ENCODE measurements at places on chromosomes 7 and 10.

DNA sequence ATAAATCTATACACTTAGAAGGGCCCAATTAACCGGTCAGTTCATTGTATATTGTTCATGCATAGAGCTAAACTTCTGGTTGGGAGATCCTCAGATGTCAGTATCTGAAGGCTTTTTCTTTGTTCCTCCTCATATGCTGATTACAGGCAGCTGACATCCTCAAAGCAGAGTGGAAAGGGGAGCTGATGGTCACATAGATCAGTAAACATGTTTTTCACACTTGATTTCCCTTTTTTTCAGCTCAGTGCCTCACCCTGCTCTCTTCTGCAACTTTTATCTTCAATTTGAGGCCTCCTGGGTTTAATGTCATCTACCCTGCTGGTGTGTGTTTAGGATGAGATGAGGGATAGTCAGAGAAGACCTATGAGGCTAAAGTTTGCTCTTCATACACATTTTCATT lies 297.9 kb upstream of the FZD1 start:
- DNase-seq: no peak

DNA sequence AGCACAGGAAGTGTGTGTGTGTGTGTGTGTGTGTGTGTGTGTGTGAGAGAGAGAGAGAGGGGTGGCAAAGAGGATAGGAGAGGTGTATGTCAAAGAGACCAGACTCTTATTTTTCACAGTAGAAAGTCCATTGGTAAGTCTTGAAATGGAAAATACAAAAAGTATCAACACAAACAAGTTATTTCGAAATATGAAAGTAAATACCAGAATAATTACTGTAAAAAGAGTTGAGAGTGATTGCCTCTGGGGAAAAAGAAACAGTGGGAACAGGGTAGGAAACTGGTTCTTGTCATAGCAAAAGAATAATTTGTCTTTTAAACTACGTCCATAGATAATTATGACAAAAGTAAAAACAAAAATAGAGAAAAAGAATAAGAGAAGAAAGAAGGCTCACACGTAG lies 29.0 kb upstream of the EIF5AL1 start:
- no peak for DNase-seq

GRCh38 chr10:11317936-11318670 lies 293.3 kb downstream of the USP6NL start:
- no peak for DNase-seq

GRCh38 chr7:55206235-55207029 lies 158.7 kb upstream of the LANCL2 start:
- no peak for DNase-seq

DNA sequence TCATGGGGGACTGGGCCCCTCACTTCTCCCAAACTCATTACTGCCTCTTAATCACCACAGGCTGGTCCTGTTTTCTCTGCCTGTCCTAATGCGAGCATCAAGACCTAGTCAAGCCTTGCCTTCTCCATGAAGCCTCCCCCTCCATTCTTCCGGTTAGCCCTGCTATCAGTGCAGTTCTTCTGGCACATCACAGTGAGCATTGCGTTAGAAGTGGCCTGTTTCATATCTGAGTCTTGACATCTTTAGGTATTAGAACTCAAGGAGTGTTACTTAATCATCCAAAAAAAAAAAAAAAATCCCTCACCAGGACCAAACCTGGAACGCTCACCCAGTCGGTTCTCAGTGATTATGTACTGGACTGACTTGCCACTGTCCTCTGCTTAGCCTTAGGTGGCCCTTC lies 17.4 kb downstream of the SNX10 start:
- no peak for DNase-seq

GRCh38 chr7:94970085-94970576 lies 62.7 kb downstream of the PPP1R9A start:
- DNase-seq: no peak

GRCh38 chr7:41059796-41060195 lies 643.1 kb downstream of the INHBA start:
- no peak for DNase-seq

DNA sequence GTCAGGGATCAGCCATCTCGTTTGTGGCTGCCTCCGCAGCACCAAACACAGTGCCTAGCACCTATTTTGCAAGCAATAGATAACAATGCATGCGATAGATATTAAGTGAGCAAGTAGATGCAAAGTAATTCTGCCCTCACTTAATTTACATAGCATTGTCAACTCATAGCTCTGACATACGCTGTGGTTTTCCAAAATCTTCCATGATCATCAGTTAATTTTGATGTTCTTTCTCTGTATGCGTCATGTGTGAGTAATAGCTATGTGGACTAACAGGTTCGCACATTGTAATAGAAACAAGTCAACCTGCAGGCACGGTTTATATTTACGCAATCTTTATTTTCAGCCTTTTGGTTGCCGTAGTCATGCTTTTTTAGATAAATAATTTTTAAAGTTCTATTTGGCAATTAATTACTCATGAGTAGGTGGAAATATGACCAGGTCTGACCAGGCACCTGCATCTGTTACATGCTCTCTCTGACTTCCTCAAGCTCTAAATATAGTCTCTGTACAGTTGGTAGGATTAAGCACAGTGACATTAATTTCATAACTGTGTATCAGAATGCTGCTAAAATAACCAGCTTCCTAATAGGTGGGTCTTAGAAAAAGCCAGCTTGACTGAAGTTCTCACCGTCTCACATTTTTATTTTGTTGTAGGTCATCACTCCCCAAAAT lies 13.3 kb downstream of the MAP3K8 start:
- DNase-seq: no peak

- no peak for DNase-seq
Observed at GRCh38 chr7:69429911-69430383, 168.3 kb upstream of the AUTS2 start.

GRCh38 chr7:158676171-158676840 lies 28.3 kb downstream of the NCAPG2 start:
- no peak for DNase-seq

GRCh38 chr7:55170335-55171069 lies 151.7 kb downstream of the EGFR start:
- no peak for DNase-seq

GRCh38 chr7:113752289-113752688 lies 166.5 kb downstream of the PPP1R3A start:
- DNase-seq: no peak

DNA sequence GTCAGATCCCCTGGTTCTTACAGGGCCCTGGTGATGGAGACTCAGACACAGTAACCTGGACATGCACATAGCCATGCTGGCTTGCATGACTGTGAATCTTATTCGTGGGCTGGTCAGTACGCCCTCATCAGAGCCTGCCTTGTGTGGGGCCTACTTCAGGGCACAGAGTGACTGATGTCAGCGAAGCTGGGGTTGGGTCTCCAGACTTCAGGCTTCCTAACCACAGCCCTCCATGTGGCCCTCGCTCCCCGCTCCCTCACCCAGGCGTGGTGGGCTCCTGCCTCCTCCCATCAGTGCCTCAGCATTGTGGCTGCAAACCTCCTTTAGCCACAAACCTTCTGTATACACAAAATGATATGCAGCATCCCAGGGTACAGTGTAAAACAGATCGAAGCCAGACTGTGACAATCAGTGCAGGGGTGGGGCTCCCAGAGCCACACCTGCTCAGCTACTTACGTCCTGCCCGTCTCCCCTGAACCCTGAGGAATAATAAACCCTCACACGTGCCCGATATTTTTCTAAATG lies 7.1 kb upstream of the C10orf105 start:
- DNase-seq: no peak

DNA sequence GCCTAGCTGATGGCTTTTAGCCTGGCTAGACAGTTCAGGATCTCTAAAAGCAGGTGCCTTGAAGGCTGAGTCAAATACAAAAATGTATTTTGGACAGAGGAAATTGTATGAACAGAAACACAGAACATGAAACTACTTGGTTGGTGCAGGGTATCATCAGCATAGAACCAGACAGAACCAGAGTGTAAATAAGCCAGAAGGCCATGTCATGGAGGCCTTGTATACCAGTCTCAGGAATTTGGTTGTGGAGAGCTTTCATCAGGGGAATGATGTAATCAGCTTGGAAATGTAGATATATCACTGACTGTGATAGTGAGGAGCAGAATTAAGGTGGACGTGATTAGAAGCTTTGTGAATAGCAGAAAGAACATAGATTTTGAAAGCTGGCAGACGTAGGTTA lies 82.9 kb downstream of the CFTR start:
- DNase-seq: no peak

DNA sequence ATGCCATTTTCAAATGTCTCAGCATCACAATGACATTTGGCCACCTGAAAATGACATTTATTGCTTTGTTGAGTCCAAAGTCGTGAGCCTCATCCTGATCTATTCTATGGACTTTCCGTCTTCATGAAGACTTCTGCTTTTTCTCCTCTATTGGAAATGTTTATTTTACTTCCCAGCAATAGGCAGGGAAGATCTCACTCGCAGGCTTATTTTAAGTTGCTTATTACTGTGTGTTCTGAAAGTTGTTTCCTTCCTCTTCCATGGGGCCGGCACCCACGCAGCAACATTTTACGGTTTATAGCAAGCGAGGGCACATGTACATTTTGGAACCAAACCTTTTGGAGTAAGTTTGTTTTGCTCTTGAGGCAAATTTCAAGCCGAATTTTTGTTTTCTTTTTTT lies 221.0 kb upstream of the KLF6 start:
- DNase-seq: no peak

DNA sequence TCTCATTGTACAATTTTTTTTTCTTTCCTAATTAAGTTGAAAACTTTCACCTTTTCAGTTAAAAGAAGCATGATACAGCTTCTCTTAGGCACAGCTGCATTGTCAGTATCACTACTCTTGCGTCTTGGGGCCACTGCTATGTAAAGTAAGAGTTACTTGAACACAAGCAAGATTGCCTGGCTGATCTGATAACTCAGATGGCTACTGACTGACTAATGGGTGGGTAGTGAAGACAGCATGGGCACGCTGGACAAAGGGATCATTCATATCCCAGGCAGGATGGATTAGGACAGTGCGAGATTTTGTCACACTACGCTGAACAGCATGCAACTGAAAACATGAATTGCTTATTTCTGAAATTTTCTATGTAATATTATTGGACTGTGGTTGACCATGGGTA lies 11.6 kb upstream of the ADAMTS14 start:
- no peak for DNase-seq

GRCh38 chr10:49664006-49664841 lies 15.2 kb upstream of the C10orf53 start:
- DNase-seq: no peak

DNA sequence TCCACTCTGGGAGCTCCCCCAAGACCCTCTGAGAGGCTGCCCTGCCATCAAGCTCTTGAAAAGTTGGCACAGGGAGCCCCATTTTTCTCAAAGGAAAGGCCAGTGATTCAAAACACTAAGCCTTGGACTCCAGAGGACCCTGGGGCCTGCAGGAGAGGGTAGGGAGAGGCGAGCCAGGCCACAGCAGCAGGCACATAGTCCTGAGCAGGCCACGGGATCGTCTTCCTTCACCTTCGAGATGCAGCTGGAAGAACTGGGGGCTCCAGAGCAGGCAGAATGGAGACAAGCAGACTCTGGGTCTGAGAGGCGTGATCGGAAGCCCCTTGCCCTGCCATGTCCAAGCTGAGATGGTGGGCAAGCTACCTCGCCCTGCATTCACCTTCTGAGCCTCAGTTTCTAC lies 13.9 kb downstream of the TNS3 start:
- DNase-seq: no peak

GRCh38 chr10:68462536-68462935 lies 9.2 kb downstream of the DNA2 start:
- DNase-seq: no peak

DNA sequence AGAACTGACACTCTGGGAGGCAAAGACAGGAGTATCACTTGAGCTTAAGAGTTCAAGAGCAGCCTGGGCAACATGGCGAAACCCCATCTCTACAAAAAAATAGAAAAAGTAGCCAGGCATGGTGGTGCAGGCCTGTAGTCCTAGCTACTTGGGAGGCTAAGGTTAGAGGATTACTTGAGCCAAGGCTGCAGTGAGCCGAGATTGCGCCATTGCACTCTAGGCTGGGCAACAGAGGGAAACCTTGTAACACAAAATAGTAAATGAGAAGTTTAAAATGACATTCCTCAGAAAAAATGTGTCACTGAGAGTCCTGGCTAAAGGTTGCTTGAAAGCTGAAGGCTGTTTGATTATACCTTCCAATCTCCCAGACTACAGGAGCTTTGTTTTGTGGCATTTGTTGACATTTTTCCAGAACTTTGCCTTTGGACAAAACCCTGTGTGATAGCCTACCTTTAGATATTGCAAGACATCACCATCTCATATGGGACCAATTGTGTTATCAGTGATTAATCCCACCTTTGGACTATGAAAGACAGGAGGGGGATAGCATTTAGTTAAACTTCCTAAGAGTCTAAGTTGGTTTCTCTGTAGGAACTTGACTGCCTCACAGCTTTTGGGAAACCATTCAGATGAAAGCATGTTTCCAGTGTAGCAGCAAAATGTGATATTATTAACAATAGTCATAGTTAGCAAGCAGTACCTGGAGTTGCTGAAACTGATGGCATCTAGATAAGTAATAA lies 5.3 kb downstream of the TNKS2 start:
- no peak for DNase-seq

Data from stimulated activated CD4-positive, alpha-beta T cell treated with anti-CD3 and anti-CD28 coated beads, Interleukin-1b, Interleukin-23, amount 100 ng/mL, for 4 hours (primary cell).